ENCODE measurements at places on chromosomes 2 and 18.

GRCh38 chr2:231221761-231222160 lies 23.3 kb downstream of the ARMC9 start:
- peak; percentile 33 for DNase-seq

GRCh38 chr18:48711651-48712486 lies 173.0 kb downstream of the CTIF start:
- peak; percentile 62 for DNase-seq

- DNase-seq = no peak
Measured at GRCh38 chr2:71530211-71530610, 76.8 kb downstream of the DYSF start.

DNA sequence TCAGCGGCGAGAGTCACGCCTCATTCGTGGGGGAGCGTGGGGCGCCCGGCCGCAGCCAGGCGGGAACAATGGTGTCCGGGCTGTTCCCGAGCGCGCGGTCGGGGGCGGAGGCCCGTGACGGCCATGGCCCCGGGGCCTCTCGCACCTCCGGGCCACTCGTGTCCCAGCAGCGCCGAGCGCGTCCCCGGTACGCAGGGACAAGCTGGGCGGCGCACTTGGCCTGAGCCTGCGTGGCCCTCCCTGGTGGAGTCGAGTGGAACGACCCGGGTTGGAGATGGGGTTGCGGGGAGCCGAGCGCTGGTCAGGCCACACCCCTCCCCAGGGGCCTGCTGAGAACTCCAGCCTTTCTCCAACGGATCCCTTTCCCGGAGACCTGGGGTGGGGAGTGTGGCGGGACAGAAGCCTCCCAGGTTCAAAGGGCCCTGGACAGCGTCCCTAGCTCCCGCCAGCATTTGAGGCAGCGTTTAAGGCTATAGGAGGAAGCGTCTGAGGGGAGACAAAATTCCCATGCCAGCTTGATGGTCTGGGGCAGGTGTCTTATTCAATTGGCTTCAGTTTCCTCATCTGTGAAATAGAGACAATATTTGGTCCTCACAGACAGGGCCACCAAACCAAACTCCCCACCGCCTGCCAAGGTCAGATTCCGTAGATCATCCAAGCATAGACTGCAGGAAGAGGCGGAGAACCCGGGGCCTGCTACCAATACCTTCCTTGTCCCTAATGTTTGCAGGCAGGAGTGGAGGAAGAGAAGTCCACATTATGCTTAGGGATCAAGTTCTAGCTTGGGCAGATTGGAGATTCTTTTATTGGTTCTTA lies 553 bp downstream of the CNDP2 start:
- DNase-seq = peak; percentile 55

DNA sequence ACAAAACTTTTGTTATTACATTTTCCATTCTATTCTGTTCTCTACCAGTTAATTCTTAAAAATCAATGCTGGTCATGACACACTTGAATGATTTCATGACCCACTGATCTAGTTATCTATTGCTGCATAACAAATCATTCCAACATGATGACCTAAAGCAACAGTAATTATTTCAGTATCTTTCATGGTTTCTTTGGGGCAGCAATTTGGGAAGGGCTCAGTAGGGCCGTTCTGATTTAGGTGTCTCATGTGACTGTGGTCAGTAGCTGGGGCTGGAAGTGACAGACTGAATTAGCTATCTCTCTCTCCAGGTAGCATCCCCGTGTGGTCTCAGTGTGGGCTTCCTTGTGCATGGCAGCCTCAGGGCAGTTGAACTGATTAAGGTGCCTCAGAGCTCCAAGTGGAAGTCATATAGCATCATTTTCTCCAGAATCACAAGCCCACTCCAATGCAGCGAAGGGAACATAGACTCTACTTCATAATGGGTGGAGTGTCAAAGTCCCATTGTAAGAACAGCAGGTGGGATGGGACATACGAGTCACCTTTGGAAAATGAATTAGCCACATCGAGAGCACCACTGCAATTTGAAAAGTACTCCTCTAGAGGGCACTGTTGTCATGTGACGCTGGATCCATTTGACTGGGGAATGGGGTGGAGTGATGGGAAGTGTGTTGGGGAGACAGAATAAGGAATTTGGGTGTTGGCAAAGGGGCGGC lies 39.1 kb upstream of the FAM136A start:
- peak; percentile 46 for DNase-seq
